ENCODE measurements at places on chromosomes 1 and 21. TPM values are rescaled to one million over a fixed set of nuclear protein-coding genes. Genes with fewer than 3 reads are reported as not detected.

GRCh38 chr1:46501528-46501927 is 11.9 kb downstream of the DMBX1 start:
- DNase-seq = no peak

GRCh38 chr1:247338723-247339275 is 7.1 kb upstream of the ZNF496 start:
- DNase-seq = no peak

DNA sequence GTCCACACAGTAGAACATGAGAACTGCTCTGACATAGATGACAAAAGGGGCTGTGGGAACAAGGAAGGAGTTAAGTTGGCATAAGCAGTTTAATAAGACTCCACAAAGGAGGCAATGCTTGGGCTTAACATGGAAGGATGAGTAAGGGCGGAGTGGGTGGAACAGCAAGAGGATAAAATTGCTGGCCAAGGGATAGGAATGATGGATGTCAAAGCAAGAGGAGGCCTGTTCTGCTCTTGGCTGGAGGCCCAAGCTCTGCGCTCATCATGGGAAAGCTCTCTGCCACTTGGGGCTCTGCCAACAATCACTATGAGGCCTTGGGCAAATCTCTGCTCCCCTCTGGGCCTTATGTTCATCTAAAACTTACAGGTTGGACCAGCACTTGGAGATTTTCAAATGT is 98.3 kb upstream of the CAMK1G start:
- DNase-seq = no peak

DNA sequence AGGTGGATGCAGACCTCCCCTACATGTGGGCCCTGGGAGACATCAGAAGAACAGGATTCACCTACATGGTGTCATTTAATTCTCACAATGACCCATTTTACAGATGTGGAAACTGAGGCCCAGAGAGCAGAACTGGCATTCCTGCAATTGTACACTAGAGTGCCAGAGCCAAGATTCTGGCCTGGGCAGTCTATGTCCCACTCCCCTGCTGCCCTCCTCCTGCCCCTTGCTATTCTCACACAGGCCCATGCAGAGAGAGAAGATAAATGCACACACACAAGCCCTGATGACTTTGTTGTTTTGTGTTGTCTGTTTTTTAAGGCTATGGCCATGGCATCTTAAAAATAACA is 64.2 kb downstream of the EPHB2 start:
- no peak for DNase-seq

DNA sequence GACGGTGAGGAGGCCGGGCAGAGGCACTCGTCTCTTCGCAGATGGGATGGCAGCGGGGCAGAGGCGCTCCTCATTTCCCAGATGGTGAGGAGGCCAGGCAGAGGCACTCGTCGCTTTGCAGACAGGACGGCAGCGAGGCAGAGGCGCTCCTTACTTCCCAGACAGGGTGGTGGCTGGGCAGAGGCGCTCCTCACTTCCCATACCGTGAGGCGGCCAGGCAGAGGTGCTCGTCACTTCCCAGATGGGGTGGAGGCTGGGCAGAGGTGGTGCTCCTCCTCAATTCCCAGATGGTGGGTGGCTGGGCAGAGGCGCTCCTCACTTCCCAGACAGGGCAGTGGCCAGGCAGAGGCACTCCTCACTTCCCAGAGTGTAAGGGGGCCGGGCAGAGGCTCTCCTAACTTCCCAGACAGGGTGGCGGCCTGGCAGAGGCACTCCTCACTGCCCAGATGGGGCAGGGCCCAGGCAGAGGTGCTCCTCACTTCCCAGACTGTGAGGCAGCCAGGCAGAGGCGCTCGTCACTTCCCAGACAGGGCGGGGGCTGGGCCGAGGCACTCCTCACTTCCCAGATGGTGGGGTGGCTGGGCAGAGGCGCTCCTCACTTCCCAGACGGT is 9.9 kb downstream of the TCHHL1 start:
- DNase-seq = no peak

- peak; percentile 37 for DNase-seq
Observed at GRCh38 chr1:110412576-110412975, 5.1 kb upstream of the LAMTOR5 start.

- DNase-seq = no peak
Observed at GRCh38 chr1:19405761-19406487, 79.4 kb downstream of the CAPZB start.

DNA sequence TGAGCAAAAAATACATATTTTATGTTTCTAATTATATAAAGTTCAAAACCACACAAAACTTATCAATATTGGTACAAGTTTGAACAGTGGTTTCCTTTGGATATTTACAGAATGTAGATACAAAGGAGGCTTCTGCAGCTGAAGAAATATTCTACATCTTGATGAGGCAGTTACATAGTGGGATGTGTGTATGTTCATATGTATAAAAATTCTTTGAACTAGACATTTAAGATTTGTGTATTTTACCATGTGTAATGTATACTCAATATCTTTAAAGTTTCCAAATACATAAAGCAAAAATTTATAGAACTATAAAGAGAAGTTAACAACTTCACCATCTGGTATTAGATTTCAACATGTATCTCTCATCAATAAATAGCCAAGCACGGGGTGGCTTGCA is 80.7 kb upstream of the TNFSF4 start:
- DNase-seq = no peak

CAPN8 gene
- total RNA-seq = not detected

DNA sequence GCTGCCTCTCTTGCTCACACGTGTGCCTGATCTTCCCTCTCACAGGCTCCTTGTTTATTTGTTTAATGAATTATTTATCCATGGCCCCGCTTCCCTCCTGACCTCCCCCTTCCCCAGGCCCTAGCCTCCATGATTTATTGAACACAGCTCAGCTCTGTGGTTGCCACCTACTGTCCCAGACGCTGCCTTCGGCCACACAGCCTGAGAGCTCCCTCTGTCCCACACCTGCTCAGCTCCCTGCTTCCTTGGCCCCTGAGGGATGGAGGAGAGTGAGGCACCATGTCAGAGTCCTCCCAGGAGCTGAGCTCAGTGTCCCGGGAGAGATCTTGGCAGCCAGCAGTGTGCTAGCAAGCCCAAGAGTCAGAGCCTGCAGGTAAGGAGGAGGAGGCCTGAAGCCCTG is 3.1 kb upstream of the EFNA3 start:
- no peak for DNase-seq

DNA sequence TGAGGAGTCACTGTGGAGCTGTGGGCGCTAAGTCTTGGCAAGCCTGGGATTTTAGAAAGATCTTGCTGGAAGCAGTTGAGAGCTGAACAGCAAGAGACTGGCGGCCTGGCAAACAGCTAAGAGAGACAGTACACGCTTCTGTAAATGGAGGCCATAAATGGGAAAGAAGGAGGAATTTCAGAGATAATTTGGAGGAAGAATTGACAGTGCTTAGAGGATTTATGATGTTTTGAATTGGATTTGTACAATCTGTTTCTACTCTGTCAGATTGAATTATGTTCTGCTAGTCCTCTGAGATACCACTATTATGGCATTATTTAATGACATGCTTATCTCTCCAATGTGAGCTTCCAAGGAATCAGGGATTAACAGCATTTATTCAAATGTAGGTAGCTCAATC is 50.1 kb downstream of the ABCA4 start:
- DNase-seq = no peak

GRCh38 chr1:117359561-117360289 is 7.5 kb upstream of the MAN1A2 start:
- DNase-seq = no peak

GRCh38 chr1:206662396-206663092 is 22.2 kb upstream of the MAPKAPK2 start:
- DNase-seq = no peak

CA6 gene
- 0.41 TPM for total RNA-seq

Data from activated T-helper 2 cell treated with anti-CD3 and anti-CD28 coated beads, Interferon-gamma antibody, Interleukin-2, Interleukin-4, amounts not matched to agents 10 μg/mL and 5 μg/mL and 100 μg/mL, durations not matched to agents 14 hours and 24 hours and 36 hours (primary cell).